ENCODE measurements at places on chromosomes 2 and 18.
A peak's percentile ranks its signal among the peaks of the same experiment; 100 is the strongest.

GRCh38 chr2:162232671-162233070, 10.6 kb downstream of the FAP start:
- H3K4me1 ChIP-seq, result no peaks in the 10 kb centered on the region
- no peak overlapping the region for H3K4me3 ChIP-seq
- peaks cover 20% of the 10 kb centered on the region for H3K27me3 ChIP-seq
- no peak for DNase-seq
- no peak overlapping the region for H3K27ac ChIP-seq

- DNase-seq, result no peak
- no peak overlapping the region for H3K4me3 ChIP-seq
- no peaks in the 10 kb centered on the region for H3K36me3 ChIP-seq
- H3K4me1 ChIP-seq, result no peaks in the 10 kb centered on the region
- H3K27ac ChIP-seq, result no peak overlapping the region
- peaks cover 2% of the 10 kb centered on the region for H3K27me3 ChIP-seq
Observed at GRCh38 chr2:105381101-105381668, 17.7 kb downstream of the FHL2 start.

DNA sequence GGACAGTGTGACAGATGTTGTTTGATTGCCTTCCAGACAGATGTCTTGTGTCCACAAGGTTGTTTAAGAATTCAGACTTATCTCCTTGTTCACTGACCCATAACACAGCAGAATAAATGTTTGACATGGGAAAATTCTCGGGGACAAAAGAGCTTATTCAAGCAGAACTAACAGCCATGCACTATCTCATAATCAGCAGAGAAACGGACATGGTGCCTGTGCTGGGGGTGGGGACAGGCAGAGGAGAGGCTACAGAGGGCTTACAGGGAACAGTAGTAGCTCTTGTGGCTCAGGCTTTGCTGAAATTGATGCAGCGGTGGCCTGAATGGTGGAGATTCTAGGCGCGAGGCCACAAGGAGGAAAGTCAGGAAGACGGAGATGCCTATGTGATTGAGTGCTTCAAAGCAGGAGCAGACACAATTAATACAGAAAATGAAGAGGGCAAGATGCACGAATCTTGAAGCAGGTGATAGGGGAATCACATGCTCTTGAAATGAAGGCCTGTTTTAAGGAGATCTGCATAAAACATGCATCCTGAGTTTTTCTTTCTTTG, 62.0 kb upstream of the CAB39 start:
- no peaks in the 10 kb centered on the region for H3K27me3 ChIP-seq
- H3K4me1 ChIP-seq, result peaks cover 34% of the 10 kb centered on the region
- no peak overlapping the region for H3K4me3 ChIP-seq
- DNase-seq, result no peak
- no peak overlapping the region for H3K27ac ChIP-seq

DNA sequence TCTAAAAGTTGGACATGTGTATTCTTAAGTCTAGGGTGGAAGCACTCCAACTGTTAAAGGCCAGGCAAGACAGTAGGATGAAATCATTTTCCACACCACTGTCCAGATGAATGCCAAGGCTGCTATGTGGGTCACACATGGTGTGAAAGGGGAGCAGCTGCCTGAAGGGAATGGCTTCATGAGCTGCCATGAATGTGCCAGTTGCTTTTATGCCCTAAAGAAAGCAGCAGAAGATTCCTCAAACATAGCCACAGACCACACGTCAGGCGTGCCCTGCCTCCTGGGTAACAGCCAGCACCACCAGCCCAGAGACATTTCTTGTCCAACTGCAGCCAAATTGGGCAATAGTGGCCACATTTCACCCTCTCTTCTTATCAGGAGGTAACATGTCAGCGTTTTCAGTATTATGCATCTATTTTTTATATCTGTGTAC, 130.2 kb downstream of the MTCL1 start:
- DNase-seq, result no peak
- H3K4me1 ChIP-seq, result no peaks in the 10 kb centered on the region
- H3K27ac ChIP-seq, result no peak overlapping the region
- peaks cover 7% of the 10 kb centered on the region for H3K27me3 ChIP-seq

DNA sequence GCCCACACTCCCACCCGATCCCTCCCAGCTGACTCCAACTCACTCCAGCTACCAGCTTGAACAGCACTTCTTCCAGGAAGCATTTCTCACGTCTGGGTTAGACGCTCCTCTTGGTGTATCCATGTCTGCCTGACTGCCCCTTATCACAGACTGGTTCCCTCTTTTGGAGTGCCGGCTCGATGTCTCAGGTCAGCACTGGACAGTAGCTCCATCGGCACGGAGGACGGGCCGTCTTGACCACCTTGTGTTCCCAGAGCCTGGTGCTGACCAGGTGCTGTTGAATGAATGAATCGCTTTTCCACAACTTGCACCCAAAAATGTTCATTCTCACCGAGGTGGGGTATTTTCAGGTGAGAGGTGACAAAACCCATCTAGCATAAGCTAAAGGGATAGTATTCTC, 71.8 kb downstream of the LBH start:
- DNase-seq, result no peak
- H3K36me3 ChIP-seq, result peaks cover 8% of the 10 kb centered on the region
- peaks cover 25% of the 10 kb centered on the region for H3K4me1 ChIP-seq
- peaks cover 3% of the 10 kb centered on the region for H3K27me3 ChIP-seq
- no peak overlapping the region for H3K4me3 ChIP-seq
- H3K27ac ChIP-seq, result peak overlapping the region; percentile 60

GRCh38 chr2:32402091-32402490, 45.3 kb downstream of the BIRC6 start:
- no peak for DNase-seq
- peaks cover 32% of the 10 kb centered on the region for H3K36me3 ChIP-seq
- H3K4me1 ChIP-seq, result peaks cover 18% of the 10 kb centered on the region
- no peaks in the 10 kb centered on the region for H3K27me3 ChIP-seq

DNA sequence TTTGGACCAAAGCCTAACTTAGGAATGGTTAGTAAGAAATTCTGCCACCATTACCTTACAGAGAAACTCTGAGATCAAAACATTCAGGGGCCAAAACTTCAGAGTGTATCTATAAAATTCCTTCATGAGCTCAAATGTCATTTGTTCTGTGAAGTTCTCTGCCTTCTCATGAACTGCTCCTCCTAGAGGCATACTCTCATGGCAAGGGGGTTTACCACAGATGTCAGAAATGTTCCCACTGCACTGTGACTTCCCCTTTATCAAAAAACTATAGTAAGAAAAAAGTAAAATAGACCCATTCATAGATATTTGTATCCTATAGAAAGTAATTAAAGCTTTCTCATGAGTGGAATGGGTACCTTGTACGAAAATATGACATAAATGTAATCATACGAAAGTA, 68.5 kb downstream of the USP40 start:
- no peak for DNase-seq
- no peaks in the 10 kb centered on the region for H3K27me3 ChIP-seq
- H3K4me3 ChIP-seq, result no peak overlapping the region
- peaks cover 15% of the 10 kb centered on the region for H3K36me3 ChIP-seq
- no peak overlapping the region for H3K27ac ChIP-seq

DNA sequence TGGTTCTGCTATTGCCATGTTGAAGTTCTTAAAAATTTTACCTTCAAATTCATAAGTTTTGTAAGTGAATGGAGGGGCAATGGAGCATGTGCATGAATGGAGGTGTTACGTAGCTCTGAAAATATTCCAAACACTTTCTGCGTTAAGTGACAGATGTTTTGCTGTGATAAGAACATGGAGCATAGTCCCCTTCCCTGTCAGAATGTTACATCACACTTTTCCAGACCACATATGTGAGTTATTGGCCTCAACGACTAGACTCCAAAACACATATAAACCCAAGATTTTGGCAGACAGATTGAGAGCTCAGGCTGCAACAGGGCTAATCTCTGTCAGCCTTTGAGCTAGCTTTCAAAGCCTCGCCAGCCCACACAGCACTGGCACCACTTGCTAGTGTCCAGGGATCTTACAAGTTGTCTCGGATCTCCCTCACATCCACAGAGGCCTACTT, 27.2 kb upstream of the MFSD6 start:
- H3K4me3 ChIP-seq, result no peak overlapping the region
- H3K36me3 ChIP-seq, result no peaks in the 10 kb centered on the region
- H3K27me3 ChIP-seq, result peaks cover 2% of the 10 kb centered on the region
- H3K27ac ChIP-seq, result no peak overlapping the region
- H3K4me1 ChIP-seq, result peaks cover 9% of the 10 kb centered on the region

GRCh38 chr2:133641497-133641896, 73.2 kb upstream of the NCKAP5 start:
- no peak overlapping the region for H3K4me3 ChIP-seq
- no peaks in the 10 kb centered on the region for H3K36me3 ChIP-seq

DNA sequence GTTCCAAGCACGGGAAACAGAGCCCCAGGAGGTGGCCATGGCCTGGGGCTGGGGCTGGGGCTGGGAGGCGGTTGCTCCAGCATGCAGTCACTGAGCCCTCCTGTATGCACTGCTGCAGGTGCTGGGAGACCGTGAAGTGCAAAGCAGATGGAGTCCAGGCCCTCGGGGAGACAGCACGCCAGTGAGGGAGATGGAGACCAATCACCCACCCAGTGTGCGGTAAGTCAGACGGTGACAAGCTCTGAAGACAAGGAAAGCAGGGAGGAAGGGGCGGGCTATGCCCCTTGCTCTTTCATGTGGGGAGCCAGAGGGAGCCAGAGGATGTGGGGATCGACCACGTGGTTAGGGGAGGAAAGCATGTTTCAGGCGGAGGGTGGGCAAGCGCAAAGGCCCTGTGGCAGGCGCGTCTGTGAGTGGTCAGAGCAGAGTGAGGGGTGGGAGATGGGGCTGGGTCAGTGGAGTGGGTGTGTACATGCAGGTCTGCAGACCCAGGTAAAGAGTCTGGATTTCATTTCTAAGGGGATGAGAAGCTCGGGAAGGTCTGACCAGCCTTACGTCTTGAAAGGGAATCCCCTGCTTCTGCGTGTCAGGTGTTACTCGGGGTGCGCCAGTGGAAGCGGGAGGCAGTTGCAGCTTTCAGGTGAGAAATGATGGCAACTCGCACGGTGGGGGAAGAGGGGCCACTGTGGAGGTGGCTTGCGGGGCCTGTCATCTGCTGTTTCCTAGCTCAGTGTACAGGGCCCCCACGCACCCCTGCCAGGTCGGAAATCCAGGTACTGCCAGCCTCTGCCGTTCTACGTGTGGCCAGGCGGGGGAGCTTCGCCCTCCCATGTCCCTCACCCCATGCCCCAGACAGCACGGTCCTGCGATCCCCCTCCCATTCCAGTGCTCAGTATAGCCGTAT, 19.4 kb downstream of the RRM2 start:
- H3K36me3 ChIP-seq, result peaks cover 22% of the 10 kb centered on the region
- DNase-seq, result no peak
- H3K27ac ChIP-seq, result peak overlapping the region; percentile 49

GRCh38 chr2:110858135-110858725, 125.9 kb downstream of the ACOXL start:
- peak; percentile 75 for DNase-seq
- peaks cover 37% of the 10 kb centered on the region for H3K27me3 ChIP-seq
- peak overlapping the region; percentile 87 for H3K27ac ChIP-seq

GRCh38 chr2:52904355-52904891, 863.2 kb upstream of the CHAC2 start:
- no peak for DNase-seq
- H3K27me3 ChIP-seq, result no peaks in the 10 kb centered on the region
- H3K4me3 ChIP-seq, result no peak overlapping the region
- no peaks in the 10 kb centered on the region for H3K36me3 ChIP-seq

GRCh38 chr2:85334928-85335327, 7.1 kb upstream of the TGOLN2 start:
- no peaks in the 10 kb centered on the region for H3K36me3 ChIP-seq
- no peak overlapping the region for H3K27ac ChIP-seq
- peaks cover 19% of the 10 kb centered on the region for H3K27me3 ChIP-seq
- no peak overlapping the region for H3K4me3 ChIP-seq

GRCh38 chr2:240199133-240199870, 58.8 kb upstream of the OTOS start:
- H3K27me3 ChIP-seq, result peaks cover 4% of the 10 kb centered on the region
- H3K36me3 ChIP-seq, result no peaks in the 10 kb centered on the region
- no peak for DNase-seq
- no peak overlapping the region for H3K27ac ChIP-seq

- H3K4me3 ChIP-seq, result peak within 1 kb of the TSS; percentile 89
- peaks cover 3% of the 10 kb centered on the region for H3K27me3 ChIP-seq
- peaks cover 18% of the 10 kb centered on the region for H3K4me1 ChIP-seq
- no peaks in the 10 kb centered on the region for H3K36me3 ChIP-seq
- H3K27ac ChIP-seq, result peak within 1 kb of the TSS; percentile 92
Observed at GRCh38 chr2:201643216-201643890, at the start of gene TMEM237. TMEM237 (minus strand) TSS chr2:201643503; CDS start chr2:201643400, 103 bp downstream.

DNA sequence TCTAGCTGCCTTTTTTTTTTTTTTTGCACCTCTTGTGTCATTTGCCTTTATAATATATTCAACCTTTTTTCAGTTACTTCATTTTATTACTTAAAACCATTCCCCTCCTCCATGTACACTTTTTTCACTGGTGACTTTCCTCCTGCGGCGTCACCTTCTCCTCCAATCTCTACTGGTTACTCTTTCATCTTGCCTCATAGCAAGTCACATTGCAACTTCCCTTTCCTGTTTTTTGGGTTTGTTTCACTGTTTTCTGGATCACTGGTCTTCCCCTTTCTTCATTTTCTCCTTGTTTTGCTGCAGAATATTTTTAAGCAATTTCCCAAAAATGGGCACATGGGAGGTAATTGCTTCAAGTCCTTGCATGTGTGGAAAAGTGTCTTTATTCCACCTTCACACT, 37.7 kb upstream of the GPR155 start:
- H3K4me3 ChIP-seq, result no peak overlapping the region
- H3K27ac ChIP-seq, result no peak overlapping the region
- H3K4me1 ChIP-seq, result peaks cover 18% of the 10 kb centered on the region
- no peaks in the 10 kb centered on the region for H3K36me3 ChIP-seq

DNA sequence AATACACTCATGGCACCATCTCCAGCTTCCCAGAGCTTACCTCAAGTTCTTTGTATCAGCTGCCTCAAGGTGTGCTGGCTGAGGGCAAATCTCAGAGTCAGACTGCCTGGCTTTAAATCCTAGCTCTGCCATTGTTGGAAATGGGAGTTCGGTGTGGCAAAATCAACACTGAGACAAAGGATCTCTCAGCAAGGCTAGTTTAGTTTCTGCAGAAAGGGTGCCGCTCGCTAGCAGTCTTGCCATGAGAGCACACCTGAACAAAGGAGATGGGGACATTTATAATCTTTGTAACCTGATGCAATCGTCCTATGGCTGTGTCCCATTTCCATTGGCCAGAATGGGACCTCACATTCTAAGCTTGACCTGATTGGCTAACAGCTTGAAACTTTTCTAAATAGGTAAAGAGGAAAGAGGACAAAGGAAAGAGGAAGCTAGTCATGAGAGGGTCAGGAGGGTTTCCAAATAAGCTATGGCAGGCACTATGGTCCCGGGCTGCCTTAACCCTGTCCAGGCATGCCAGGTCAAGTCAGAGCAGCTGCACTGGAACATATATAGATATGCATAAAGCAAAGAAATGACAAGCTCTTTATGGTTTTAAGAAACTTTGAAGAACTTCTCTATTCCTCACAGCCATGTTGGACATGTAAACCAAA, 4.3 kb upstream of the UBE2F start:
- H3K4me3 ChIP-seq, result no peak overlapping the region
- H3K27ac ChIP-seq, result no peak overlapping the region
- H3K4me1 ChIP-seq, result peaks cover 6% of the 10 kb centered on the region
- DNase-seq, result no peak

- no peaks in the 10 kb centered on the region for H3K36me3 ChIP-seq
- no peak overlapping the region for H3K27ac ChIP-seq
- H3K27me3 ChIP-seq, result no peaks in the 10 kb centered on the region
- DNase-seq, result no peak
- no peaks in the 10 kb centered on the region for H3K4me1 ChIP-seq
Observed at GRCh38 chr2:205188239-205189138, 493.8 kb upstream of the NRP2 start.

All from activated T-helper 1 cell treated with anti-CD3 and anti-CD28 coated beads, Interleukin-12 subunit alpha, Interleukin-12 subunit beta, Interleukin-2, Interleukin-4 antibody, amounts not matched to agents 30 ng/mL and 10 ng/mL and 1 ng/mL, durations not matched to agents 14 hours and 24 hours and 36 hours (primary cell).